ENCODE measurements at places on chromosomes 13 and 19.

- no peak for DNase-seq
These were observed 64.5 kb downstream of the SPATA13 start for GRCh38 chr13:24225062-24225461.

DNA sequence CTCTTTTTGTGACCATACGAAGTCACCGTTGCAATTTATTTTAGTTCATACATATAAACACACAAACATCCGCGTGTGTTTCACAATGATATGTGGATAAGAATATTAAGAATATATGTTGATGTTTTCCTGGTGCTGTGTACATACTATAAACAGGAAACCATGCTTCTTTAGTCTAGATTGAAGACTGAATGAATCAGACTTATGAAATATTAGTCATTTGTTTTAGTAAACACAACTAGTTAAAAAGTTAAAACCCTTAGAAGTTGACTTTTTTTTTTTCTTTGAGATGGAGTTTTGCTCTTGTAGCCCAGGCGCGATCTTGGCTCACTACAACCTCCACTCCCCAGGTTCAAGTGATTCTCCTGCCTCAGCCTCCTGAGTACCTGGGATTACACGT is 257.7 kb downstream of the DACH1 start:
- DNase-seq: no peak

- DNase-seq: no peak
These were observed 1.2 kb downstream of the VASP start for GRCh38 chr19:45508417-45508860.

- no peak for DNase-seq
These were observed 1893.2 kb downstream of the PCDH9 start for GRCh38 chr13:65336916-65337315.

DNA sequence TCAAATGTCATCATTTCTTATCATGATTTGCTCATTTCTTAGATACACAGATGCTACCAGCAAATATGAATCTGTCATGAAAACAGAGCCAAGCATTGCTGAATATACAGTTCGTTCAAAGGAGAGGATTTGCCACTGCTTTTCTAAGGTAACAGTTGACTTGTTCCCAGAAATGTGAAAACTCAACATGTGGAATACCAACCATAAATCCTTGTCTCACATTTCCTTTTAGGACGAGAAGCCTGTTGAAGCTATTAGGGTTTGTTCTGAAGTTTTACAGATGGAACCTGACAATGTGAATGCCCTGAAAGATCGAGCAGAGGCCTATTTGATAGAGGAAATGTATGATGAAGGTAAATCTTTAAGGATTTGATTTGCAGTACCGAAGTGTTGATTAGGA is 86.7 kb downstream of the DNAJC3 start:
- DNase-seq: no peak

- peak; percentile 31 for DNase-seq
These were observed 7.1 kb upstream of the PNMA8A start for GRCh38 chr19:46478356-46478986.

DNA sequence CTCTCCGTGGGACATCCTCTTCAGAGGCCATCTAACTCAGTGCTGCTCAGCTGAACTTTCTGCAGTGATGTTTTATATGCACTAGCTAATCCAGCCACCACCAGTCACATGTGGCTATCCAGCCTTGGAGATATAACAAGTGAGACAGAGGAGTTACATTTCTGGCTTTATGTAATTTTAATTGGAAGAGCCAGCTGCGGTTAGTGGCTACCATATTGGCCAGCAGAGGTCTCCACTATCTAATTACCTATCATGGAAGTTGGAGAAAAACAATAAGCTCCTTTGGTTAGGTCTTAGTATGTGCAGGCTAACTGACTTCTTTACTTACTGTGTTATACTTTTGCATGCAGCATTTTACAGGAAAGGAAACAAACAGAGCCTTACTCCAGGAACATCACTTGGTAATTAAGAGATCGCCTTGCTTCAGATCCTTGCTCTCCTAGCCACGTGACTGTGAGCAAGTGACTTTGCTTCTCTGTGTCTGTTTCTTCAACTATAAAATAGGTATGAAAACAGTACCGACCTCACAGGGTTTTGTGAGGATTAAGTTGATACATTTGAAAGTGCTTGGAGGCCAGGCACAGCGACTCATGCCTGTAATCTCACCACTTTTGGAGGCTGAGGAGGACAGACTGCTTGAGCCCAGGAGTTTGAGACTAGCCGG is 1.6 kb upstream of the KLK10 start:
- no peak for DNase-seq

- DNase-seq: no peak
These were observed 367.6 kb downstream of the DNAJC15 start for GRCh38 chr13:43391036-43391435.

All from central memory CD4-positive, alpha-beta T cell (primary cell).